RPMI8226 (cell line): ENCODE measurements at places on chromosomes 2 and 18.

GRCh38 chr18:23268641-23269040 is 133.4 kb downstream of the CABLES1 start:
- no peak for DNase-seq

DNA sequence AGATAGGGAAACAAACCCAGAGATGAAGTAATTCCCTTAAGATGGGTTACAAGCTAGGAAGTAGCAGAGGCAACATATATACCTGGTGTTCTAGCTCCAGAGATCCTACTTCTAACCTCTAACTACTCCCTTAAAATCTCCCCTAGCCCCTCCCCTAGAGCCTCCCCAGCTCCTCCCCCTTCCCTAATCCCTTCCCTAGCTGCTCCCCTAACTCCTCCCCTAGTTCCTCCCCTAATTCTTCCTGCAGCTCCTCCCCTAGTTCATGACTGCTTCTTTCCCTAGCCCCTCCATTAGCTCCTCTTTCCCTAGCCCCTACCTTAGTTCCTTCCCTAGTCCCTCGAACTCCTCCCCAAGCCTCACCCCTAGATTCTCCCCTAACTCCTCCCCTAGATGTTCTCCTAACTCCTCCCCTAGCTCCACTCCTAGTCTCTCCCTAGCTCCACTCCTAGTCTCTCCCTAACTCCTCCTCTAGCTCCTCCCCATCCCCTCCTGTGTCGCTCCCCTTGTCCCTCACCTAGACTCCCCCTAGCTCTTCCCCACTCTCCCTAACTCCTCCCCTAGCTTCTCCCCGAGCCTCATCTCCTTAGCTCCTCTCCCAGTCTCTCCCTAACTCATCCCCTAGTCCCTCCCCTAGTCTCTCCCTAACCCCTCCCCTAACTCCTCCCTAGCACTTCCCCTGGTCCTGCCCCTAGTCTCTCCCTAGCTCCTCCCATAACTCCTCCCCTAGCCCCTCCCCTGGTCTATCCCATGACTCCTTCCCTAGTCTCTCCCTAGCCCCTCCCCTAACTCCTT is 108.9 kb downstream of the CD226 start:
- DNase-seq: peak; percentile 42

- no peak for DNase-seq
These were observed 9.8 kb upstream of the DNAJC27 start for GRCh38 chr2:24981411-24982136.

GRCh38 chr2:53939656-53940055 is 31.1 kb downstream of the PSME4 start:
- no peak for DNase-seq

- peak; percentile 16 for DNase-seq
These were observed 981 bp upstream of the SF3B1 start for GRCh38 chr2:197435598-197436420.

DNA sequence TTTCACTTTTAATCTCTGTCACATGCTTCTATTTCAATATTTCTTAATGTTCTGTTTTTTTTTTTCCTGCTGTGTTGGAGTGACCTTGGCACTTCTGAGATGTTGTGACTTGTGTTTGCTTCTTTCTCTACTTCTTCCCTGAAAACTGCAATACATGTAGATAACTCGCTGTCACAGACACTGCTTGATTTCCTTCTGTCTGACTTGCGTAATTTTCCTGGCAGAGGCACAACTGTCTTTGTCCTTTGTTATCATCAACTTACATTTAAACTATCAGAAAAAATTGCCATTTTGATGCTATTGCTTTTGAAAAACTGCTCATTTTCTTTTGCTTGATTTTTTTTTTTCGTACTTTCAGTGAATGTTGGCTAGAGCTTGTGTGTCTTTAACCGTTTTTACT is 69.0 kb downstream of the BABAM2 start:
- no peak for DNase-seq

DNA sequence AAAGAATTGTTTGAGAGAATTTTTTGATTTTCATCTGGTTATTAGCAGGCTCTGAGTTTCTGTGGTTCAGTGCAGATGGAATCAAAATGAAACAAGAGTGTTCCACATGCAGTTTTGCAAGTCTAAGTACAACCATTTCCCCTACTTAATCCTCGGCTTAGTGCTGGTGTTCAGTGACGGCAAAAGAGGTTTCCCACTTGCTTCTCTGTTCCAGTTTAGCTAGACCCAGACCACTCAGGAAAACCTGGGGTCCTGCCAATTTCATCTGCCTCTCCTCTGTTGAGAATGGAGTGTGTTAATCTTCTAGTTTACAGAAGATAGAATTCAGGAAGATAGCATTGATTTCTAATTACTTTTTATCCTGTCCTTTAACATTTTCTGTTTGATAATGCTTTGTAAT is 996.2 kb upstream of the FANCL start:
- DNase-seq: no peak

DNA sequence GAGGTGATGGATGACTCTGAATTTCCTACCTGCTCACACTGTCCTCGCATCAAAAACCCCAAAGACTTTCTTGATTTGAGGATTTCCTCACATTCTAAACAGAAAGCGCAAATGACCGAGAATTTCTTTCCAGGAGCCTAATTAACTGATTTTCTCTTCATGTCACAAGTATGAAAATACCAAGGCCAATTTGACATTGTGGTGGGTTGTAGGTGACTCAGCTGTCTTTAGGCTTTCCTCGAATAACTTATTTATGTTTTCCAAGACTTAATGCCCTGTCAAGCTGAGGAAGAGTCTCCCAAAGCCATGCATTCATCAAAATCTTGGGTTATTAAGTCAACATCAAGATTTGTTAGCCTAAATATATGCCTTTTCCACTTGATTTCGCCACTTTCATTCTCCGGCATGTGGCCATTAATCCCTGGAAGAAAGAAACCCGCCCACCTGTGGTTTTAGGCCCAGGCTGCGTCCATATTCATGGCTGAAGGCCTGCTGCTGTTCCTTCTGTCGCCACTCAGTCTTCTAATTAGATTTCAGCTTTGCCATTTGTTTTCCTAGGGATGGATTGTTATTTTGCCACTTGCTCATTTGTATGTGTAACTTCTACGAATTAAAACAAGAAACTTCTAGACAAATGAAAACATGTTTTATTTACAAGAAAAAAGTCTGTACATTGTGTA is 84.9 kb downstream of the ST6GAL2 start:
- DNase-seq: no peak

DNA sequence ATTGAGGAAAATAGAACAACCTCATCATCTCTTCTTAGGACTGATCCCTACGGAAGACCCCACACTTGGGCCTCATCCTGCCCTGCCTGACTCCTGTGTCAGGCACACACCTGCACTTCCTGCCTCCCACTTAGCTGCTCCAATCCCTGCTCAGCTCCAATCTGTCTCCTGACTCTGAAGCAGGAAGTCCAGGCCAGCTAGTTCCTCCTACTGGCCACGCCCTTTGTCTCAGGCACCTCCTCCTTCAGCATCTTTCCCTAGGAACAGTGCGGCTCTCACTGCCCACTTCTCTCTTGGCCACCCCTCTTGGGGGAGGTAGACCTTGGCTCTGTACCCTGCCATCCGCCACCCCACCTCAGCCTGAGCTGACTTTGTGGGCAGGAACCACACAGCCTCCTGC is 135.8 kb downstream of the CELF4 start:
- no peak for DNase-seq

DNA sequence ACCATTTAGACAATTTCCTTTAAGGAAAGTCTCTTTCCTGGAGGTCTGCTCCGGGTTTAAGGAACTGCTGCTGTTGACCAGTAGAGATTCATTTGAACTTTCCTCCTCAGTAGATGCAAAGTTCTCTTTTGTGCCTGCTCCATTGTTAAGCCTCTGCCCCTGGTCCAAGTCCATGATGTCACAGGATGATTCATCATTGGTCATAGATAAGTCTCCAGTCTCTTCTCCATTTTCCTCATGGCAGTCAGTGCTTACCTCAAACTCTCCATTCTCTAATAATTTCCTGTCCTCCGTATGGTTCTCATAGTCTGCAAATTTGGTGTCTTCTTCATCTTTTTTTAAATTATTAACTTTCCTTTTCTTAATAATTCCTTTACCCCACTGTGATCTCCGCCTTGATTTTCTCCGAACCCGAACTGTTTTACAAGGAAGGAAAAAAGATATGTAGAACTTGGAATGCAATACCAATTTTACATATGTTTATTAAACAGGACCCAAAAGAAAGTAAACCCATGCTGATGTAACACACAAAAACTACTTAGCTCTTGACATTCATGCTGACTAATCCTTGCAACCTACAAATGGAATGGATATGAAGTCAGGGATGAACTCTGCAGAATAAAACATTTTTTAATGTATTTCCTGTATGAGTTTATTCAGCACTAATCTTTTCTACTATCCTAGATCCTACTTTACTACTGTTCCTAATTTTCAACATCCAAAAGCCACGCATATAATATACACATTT is 169.1 kb downstream of the ATAD2B start:
- DNase-seq: no peak

GRCh38 chr2:8000870-8001269 is 681.0 kb upstream of the ID2 start:
- no peak for DNase-seq

DNA sequence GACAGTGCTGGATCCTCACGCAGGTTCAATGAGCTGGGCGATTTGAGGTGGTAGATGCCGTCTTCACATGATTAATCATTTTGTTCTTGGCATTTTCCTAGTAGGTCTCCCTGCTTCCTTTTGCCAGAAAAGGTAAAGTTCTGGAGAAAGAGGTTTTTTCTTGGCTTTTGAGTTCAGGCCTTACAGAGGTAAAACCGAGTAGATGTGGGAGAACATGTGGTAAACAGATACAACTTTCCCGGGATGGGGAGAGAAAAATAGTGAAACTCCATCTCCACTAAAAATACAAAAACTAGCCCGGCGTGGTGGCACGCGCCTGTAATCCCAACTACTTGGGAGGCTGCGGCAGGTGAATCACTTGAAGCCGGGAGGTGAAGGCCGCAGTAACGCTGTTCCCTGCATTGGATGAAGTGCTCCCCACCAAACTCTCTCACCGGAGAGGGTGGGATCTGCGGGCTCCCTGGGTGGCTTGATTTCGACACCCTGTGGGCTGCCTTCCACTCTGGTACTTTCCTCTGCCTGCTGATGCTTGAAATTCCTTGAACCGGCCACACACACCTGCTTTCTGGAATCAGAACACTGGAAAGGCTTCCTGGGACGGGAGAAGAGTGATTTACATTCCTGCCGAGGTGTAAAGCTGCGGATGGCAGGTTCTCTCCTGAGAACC is 88.8 kb downstream of the ACTR3 start:
- DNase-seq: no peak

- DNase-seq: no peak
These were observed 166.5 kb upstream of the CXCR4 start for GRCh38 chr2:136284226-136285119.

DNA sequence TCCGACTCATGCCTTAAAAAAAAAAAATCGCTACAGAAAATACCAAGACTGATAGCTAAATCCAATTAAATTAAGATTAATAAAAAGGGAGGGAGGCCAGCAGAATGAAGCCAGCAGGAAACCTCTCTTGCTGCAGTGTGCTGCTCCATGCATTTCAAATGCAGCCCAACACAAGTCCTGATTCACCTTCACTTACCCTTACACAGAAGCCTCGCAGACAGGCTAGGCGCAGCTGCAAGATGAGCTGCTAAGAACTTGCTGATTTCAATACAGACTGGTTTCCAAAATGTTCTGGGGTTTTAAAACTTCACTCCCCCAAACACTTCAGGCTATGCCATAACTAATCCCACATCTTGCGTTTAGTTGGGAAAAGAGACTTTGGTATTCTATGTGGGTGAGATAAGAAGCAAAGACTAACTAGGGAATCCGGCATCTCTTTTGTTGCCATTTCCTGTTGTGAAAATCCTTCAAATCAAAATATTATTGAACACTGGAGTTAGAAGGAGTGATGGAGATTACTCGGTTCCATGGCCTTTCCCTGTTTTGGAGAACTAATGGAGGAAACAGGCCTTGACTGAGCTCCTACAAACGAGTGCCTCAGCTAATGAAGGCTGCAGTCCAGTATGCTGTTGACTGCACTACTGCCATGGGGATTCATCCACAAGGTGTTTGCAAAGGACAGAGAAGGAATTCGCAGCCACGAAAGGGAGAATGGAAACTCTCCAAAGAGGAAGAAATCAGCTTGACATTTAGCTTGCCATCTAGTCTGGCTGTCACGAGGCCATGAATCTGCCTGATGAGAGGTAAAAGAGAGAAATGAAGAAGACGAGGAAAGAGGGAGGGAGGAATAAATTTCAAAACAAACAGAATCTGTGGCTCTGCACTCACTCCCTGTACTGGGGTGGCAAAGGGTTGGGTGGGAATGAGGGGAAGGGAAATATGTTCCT is 67.3 kb downstream of the CLHC1 start:
- no peak for DNase-seq

- DNase-seq: no peak
These were observed 31.3 kb downstream of the NIFK start for GRCh38 chr2:121705390-121705789.

DNA sequence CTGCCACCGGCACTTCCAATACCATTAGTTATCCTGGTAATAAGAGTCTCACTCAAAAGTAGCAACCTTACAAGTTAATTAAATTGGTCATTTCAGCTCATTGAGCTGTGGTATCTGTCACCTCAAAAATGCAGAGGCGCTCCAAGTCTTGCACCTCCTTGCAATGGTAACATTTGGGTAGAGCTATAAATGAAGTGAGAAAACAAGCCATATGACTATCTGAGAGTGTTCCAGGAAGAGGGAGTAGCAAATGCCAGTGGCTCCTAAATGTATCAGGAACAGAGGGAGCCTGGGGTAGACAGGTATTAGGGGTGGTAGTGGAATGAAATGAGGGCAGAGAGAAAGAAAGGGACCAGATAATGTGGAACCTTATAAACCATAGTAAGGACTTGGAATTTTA is 6.0 kb upstream of the ZSCAN30 start:
- no peak for DNase-seq

GRCh38 chr2:198173242-198173641 is 368.8 kb downstream of the PLCL1 start:
- peak; percentile 5 for DNase-seq

GRCh38 chr2:150853263-150853662 is 365.8 kb upstream of the RND3 start:
- no peak for DNase-seq

DNA sequence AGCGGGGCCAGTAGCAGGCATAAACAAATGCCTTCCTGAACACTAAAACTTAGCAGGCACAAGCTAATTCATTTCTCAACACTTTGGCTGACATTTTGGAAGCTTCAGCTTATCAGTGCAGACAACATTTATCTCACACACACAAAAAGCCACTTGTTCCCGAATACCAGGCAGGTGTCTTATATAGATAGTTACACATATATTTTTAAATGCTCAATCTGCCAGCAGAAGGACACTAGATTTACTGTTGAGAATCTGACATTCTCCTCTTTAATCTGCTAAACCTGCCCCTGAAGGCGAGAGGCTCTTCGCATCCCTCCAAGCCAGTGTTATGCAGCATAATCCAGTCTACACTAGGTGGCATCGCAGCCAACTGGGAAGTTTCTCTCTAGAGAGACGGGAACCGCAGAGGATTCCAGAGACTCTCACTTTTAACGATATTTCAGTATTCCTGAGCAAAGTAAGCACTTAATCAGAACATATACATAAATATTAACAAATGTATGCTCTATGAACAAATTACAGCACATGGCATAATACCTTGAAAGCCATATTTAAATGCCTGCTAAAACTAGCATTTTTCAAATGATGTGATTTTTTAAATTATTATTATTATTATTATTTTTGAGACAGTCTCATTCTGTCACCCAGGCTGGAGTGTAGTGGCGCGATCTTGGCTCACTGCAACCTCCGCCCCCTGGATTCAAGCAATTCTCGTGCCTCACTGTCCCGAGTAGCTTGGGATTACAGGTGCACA is 90.2 kb upstream of the SCG2 start:
- DNase-seq: peak; percentile 4
